Pancreas (tissue), 10 donors: ENCODE measurements at places on chromosomes 1 and 21. TPM values are rescaled to one million over a fixed set of nuclear protein-coding genes. Genes with fewer than 3 reads are reported as not detected.

The OR2T35 gene
- not detected for total RNA-seq

The TBX15 gene
- 0.06 TPM for total RNA-seq

The LIN9 gene
- 0.57 TPM for total RNA-seq

The SLC41A1 gene
- total RNA-seq = 44.6 TPM

The RHD gene
- total RNA-seq = not detected

The CNTN2 gene
- not detected for total RNA-seq

GRCh38 chr1:53956308-53957168, 10.4 kb downstream of the LRRC42 start:
- no peak for DNase-seq
- no peaks in the 10 kb centered on the region for H3K36me3 ChIP-seq
- H3K27ac ChIP-seq = no peak overlapping the region
- H3K4me1 ChIP-seq = peaks cover 4% of the 10 kb centered on the region
- H3K27me3 ChIP-seq = no peaks in the 10 kb centered on the region

GRCh38 chr21:25508364-25508763, 98.9 kb downstream of the MRPL39 start:
- H3K27me3 ChIP-seq = no peaks in the 10 kb centered on the region
- no peaks in the 10 kb centered on the region for H3K4me1 ChIP-seq
- H3K4me3 ChIP-seq = no peak overlapping the region
- H3K36me3 ChIP-seq = no peaks in the 10 kb centered on the region
- DNase-seq = no peak

GRCh38 chr1:51520700-51521248, 1.7 kb upstream of the EPS15 start:
- no peaks in the 10 kb centered on the region for H3K27me3 ChIP-seq
- no peaks in the 10 kb centered on the region for H3K36me3 ChIP-seq
- H3K27ac ChIP-seq = no peak overlapping the region
- no peak for DNase-seq
- peaks cover 2% of the 10 kb centered on the region for H3K4me1 ChIP-seq
- H3K4me3 ChIP-seq = no peak overlapping the region

- no peaks in the 10 kb centered on the region for H3K27me3 ChIP-seq
- H3K4me1 ChIP-seq = no peaks in the 10 kb centered on the region
- H3K27ac ChIP-seq = no peak overlapping the region
- H3K36me3 ChIP-seq = no peaks in the 10 kb centered on the region
- DNase-seq = no peak
- no peak overlapping the region for H3K4me3 ChIP-seq
Observed at GRCh38 chr21:35764586-35764985, 295.7 kb downstream of the SETD4 start.

- H3K27ac ChIP-seq = no peak overlapping the region
- no peaks in the 10 kb centered on the region for H3K4me1 ChIP-seq
- no peak for DNase-seq
- no peaks in the 10 kb centered on the region for H3K36me3 ChIP-seq
Observed at GRCh38 chr1:118815909-118816308, 172.2 kb downstream of the TBX15 start.

DNA sequence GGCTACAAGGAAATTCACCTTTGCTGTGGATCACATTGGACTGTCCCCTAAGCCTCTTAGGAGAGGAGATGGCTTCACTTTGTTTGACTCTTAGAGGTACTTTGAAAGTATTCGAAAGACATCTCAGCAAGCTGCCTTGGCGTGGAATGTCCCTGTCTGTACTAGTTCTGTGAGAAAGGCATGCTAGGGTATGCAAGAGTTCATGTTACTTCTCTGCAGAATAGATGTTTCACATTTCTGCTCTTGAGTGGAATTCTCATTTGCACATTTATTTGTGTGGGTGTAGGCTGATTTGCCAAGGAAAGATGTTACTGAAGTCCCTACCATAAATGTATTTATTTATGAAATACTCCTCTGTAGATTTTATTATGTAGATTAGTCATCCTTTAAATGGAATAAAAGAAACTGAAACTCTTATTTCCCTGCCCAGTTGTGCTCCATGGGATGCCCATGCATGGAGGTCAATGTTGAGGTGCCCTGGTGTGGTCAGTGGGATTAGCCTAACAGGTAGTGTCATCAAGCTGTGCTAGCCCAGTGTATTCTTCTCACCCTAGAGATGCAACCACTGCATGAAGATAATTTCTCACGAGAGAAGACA, 13.8 kb downstream of the MIA3 start:
- H3K27me3 ChIP-seq = no peaks in the 10 kb centered on the region
- H3K4me3 ChIP-seq = no peak overlapping the region

DNA sequence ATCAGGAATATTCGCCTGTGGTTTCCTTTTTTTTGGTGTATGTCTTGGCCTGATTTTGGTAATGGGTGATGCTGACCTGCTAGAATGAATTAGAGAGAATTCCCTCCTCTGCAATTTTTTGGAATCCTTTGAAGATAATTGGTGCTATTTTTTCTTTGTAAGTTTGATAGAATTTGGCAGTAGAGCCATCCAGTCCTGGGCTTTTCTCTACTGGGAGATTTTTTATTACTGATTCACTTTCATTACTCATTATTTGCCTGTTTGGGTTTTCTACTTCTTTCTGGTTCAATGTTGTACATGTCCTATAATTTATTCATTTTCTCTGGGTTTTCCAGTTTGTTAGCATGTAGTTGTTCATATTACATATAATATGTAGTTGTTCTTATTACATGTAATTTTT, 48.7 kb downstream of the NTMT2 start:
- H3K36me3 ChIP-seq = no peaks in the 10 kb centered on the region
- no peak overlapping the region for H3K27ac ChIP-seq
- H3K4me3 ChIP-seq = no peak overlapping the region
- H3K4me1 ChIP-seq = no peaks in the 10 kb centered on the region
- DNase-seq = no peak

DNA sequence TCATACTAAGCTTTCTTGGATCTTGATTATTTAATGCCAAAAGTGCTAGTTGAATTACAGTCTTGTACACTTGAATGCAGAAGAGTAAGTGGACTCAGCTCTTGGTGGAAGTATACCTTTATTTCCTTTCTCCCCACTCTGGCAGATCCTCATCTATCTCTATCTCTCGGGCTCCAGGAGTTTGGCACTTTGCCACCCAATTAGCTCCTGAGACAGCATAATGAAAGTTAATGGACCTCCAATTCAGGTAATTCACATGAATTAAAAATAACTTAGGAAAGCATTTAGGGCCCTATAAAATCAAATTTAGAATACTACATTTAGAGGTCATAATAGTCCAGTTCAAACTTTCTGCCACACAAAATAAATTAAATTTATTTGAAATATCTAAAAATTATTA, 67.4 kb downstream of the OLFM3 start:
- no peaks in the 10 kb centered on the region for H3K4me1 ChIP-seq
- no peaks in the 10 kb centered on the region for H3K36me3 ChIP-seq
- no peak for DNase-seq
- no peak overlapping the region for H3K4me3 ChIP-seq
- no peaks in the 10 kb centered on the region for H3K27me3 ChIP-seq

- DNase-seq = no peak
- no peaks in the 10 kb centered on the region for H3K27me3 ChIP-seq
- no peaks in the 10 kb centered on the region for H3K36me3 ChIP-seq
- H3K27ac ChIP-seq = no peak overlapping the region
Observed at GRCh38 chr1:90488451-90488850, 228.7 kb downstream of the BARHL2 start.

- H3K27ac ChIP-seq = no peak within 1 kb of the TSS
- no peak for DNase-seq
- peak within 1 kb of the TSS; percentile 64 for H3K4me3 ChIP-seq
- no peaks in the 10 kb centered on the region for H3K36me3 ChIP-seq
- H3K4me1 ChIP-seq = no peaks in the 10 kb centered on the region
Observed at GRCh38 chr1:236393681-236394481, at the start of gene EDARADD. TSS of gene EDARADD (plus strand) at chr1:236394286. CDS start at chr1:236394445, 159 bp downstream.

DNA sequence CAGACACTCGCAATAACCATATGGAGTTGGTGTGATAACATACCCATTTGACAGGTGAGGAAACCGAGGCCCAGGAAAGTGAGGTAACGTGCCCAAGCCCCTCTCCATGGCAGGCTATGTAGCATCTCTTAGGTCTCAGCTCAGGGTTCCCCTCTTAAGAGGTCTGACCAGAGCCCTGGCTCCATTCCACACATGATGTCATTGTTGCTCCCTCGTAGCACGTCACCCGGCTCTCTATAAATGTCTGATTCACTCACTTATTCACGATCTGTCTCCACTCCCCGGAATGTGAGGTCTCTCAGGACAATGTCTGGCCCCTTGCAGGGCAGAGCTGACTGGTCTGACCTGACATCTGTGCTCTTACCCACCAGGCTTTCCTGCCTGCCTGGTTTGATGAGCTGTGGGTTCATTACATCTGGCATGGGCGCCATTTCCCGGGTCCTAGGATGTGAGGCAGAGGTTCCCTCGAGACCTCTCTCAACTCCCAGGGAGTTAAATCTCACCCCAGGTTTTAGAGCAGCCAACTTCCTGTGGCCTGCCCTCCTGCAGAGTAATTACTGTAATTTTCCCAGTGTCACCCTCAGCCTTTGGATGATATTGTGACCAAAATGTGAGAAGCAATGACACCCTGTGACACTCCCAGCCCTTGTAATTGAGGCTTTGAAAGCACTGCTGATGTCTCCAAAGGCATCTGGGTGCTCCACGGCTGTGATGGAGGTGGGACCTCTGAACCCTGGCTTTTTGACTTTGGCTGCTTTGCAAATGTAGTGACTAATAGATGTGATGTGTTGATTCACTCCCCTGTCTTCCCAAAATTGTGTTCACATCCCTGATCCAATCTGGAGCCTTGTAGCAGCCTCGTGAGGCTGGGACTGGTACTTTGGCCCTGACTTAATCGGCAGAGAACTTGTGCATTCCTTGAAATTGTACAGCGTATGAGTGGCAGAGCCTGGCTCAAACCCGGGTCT, 10.6 kb downstream of the ACTL8 start:
- DNase-seq = no peak
- no peaks in the 10 kb centered on the region for H3K4me1 ChIP-seq
- no peak overlapping the region for H3K4me3 ChIP-seq
- no peaks in the 10 kb centered on the region for H3K27me3 ChIP-seq
- no peaks in the 10 kb centered on the region for H3K36me3 ChIP-seq

- H3K4me1 ChIP-seq = no peaks in the 10 kb centered on the region
- DNase-seq = no peak
- H3K27ac ChIP-seq = no peak overlapping the region
- no peaks in the 10 kb centered on the region for H3K36me3 ChIP-seq
- no peaks in the 10 kb centered on the region for H3K27me3 ChIP-seq
Observed at GRCh38 chr1:237834461-237834860, 56.3 kb downstream of the ZP4 start.

DNA sequence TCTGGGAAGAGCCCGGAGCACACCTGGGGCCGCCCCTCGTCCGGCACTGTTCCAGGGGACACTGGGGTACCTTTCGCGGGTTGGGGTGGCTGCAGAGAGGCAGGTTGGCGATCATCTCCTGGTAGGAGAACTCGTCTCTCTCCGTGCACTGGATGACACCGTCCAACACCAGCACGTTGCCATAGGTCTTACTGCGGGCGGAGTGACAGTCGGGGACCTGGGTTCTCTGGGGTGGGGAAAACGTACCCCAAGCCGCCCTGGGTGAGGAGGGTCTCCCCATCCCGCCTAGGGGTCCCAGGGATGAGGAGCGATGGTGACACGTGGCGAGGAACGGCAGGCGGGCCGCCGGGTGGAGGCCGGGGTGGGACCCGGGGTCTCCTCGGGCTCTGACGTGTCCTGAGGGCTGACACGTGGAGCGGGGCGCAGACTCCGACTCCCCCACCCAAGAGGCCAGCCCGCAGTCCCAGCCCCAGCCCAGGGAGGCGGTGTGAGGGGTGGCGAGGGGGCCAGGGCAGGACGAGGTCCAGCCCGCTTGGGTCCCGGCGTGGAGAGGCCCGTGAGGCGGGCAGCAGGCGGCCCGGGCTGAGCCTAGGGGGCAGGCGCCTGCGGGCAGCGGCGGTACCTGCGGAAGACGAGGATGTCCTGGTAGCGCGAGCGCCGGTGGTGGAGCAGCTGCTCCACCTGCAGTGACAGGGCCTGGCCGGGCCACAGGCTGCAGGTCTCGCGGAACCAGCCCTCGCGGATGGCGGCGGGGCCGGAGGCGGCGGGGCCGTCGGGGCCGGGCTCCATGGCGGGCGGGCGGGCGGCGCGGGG, 457 bp downstream of the SRM start:
- no peaks in the 10 kb centered on the region for H3K27me3 ChIP-seq
- no peaks in the 10 kb centered on the region for H3K4me1 ChIP-seq
- peak; percentile 37 for DNase-seq
- peak overlapping the region; percentile 48 for H3K27ac ChIP-seq

- no peaks in the 10 kb centered on the region for H3K4me1 ChIP-seq
- no peaks in the 10 kb centered on the region for H3K36me3 ChIP-seq
- no peak overlapping the region for H3K27ac ChIP-seq
- H3K27me3 ChIP-seq = no peaks in the 10 kb centered on the region
Observed at GRCh38 chr1:27581823-27582243, 22.1 kb downstream of the AHDC1 start.

- H3K4me1 ChIP-seq = no peaks in the 10 kb centered on the region
- H3K4me3 ChIP-seq = no peak overlapping the region
- H3K27me3 ChIP-seq = no peaks in the 10 kb centered on the region
- no peak for DNase-seq
- H3K27ac ChIP-seq = no peak overlapping the region
Observed at GRCh38 chr1:14298806-14299205, 299.7 kb upstream of the KAZN start.

DNA sequence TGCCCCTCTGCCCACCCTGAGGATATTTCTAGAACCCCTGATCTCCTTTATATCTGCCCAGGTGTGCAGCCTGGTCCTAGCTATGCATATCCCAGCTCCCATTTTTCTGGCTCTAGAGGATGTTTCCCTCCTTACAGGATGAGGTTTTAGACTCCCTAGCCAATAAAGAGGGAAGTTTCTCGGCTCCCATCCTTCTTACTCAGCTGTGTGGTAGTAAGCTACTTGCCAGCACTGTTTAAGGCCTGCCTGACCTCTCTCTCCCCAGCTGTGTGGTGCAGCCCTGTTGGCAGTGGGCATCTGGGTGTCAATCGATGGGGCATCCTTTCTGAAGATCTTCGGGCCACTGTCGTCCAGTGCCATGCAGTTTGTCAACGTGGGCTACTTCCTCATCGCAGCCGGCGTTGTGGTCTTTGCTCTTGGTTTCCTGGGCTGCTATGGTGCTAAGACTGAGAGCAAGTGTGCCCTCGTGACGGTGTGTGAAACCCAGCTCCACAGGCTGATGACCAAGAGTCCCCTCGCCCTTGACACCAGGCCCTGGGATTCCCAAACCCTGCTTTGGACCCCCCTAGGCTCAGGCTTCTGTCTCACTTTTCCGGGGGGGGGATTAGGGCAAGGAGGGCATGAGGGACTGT, 7.8 kb upstream of the P3R3URF start:
- H3K27me3 ChIP-seq = no peaks in the 10 kb centered on the region
- peak overlapping the region; percentile 75 for H3K27ac ChIP-seq
- peaks cover 6% of the 10 kb centered on the region for H3K36me3 ChIP-seq
- no peak for DNase-seq
- peaks cover 23% of the 10 kb centered on the region for H3K4me1 ChIP-seq
